ENCODE measurements at places on chromosomes 7 and 10.

GRCh38 chr7:20722941-20723340 lies 63.7 kb downstream of the SP8 start:
- DNase-seq, result no peak
- no peaks in the 10 kb centered on the region for H3K36me3 ChIP-seq
- no peak overlapping the region for H3K4me3 ChIP-seq
- H3K27me3 ChIP-seq, result no peaks in the 10 kb centered on the region
- H3K4me1 ChIP-seq, result no peaks in the 10 kb centered on the region
- H3K27ac ChIP-seq, result no peak overlapping the region

GRCh38 chr7:4797858-4798705 lies 22.7 kb downstream of the AP5Z1 start:
- no peaks in the 10 kb centered on the region for H3K36me3 ChIP-seq
- peak; percentile 10 for DNase-seq
- H3K4me3 ChIP-seq, result no peak overlapping the region
- no peaks in the 10 kb centered on the region for H3K4me1 ChIP-seq

GRCh38 chr10:61486251-61486650 lies 33.1 kb upstream of the TMEM26 start:
- H3K27me3 ChIP-seq, result no peaks in the 10 kb centered on the region
- H3K27ac ChIP-seq, result no peak overlapping the region
- no peaks in the 10 kb centered on the region for H3K4me1 ChIP-seq
- DNase-seq, result no peak
- H3K36me3 ChIP-seq, result no peaks in the 10 kb centered on the region
- no peak overlapping the region for H3K4me3 ChIP-seq

- H3K4me1 ChIP-seq, result peaks cover 3% of the 10 kb centered on the region
- peaks cover 7% of the 10 kb centered on the region for H3K36me3 ChIP-seq
- no peak for DNase-seq
- H3K27ac ChIP-seq, result no peak overlapping the region
Observed at GRCh38 chr10:99678921-99679320, 19.6 kb downstream of the ENTPD7 start.

DNA sequence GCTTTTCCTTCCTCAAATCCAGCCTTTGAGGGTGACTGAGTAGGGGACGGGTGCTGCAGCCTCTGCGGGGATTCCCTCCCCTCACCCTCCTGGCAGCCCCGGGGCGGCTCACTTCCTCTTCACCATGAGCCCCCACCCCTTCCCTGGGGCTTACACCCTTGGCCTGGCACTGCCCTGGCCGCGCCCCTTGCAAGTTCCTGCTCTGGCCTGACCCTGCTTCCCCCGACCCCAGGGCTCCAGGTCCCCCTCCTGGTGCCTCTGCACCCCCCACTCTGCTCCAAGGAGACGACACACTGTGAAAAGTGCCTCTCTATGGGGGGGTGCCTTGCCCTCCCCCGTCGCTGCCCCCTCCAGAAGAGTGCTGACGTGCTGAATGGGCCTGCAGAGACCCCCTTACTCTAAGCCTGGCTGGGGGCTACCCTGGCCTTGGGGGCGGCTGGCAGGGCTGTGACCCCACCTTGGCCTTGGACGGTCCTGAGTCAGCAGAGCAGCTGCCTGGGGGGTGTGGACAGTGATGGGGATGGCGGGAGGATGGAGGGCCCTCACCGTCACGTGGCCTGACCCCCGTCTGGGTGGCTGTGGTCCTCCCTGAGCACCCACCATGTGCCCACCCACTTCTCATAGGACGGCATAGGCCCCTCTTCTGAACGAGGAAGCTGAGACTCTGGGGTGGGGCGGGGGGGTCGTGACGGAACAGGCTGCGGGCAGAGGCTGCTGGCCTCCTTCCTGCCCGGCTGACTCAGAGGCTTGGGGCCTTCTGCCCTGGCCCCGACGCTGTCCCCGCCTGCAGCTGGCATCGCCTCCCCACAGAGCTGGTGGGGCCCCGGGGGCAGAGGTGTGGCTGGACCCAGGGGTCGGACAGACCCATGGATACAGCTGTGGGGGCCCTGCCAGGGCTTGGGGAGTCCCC lies 9.8 kb downstream of the LFNG start:
- no peaks in the 10 kb centered on the region for H3K36me3 ChIP-seq
- H3K27me3 ChIP-seq, result no peaks in the 10 kb centered on the region
- peak; percentile 69 for DNase-seq

DNA sequence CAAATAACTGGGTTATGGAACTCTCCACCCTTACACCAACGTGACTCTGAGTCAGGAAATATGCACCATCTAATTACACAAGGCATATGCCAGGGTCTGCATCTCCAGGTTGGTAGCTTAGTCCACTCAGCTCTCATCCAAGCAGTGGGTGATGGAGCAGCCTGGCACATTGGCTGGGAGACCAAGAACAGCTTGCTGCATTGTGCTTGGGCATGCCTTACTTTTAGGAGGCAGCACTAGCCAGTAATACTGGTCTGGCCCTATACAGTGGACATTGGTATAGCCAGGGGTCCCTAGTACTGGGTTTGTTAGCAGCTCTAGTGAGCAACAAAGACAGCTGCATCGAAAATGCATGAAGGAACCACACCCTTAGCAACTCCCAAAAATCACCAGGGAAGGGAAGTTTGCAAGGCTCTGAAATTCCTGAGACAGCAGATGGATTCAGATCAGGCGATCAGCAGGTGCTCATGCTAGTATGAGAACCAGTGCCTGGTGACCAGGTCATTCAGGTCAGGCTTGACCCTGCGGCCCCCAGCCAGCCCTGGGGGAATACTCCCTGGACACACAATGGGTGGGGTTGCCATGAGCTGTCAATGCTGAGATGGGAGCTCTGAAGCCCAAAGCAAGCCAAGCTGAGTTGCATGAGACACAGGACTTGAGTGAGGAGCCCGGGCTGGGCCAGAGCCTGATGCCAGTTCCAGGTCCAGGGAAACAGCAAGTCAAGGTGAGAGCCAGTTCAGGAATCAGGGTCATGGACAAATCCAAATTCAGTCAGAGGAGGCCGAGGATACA lies 217.9 kb upstream of the ZMIZ1 start:
- H3K36me3 ChIP-seq, result no peaks in the 10 kb centered on the region
- H3K4me1 ChIP-seq, result no peaks in the 10 kb centered on the region
- no peak overlapping the region for H3K4me3 ChIP-seq

- no peaks in the 10 kb centered on the region for H3K27me3 ChIP-seq
- no peaks in the 10 kb centered on the region for H3K36me3 ChIP-seq
- H3K4me3 ChIP-seq, result no peak overlapping the region
- H3K27ac ChIP-seq, result no peak overlapping the region
Observed at GRCh38 chr7:149353739-149354504, 91.9 kb downstream of the ZNF783 start.

DNA sequence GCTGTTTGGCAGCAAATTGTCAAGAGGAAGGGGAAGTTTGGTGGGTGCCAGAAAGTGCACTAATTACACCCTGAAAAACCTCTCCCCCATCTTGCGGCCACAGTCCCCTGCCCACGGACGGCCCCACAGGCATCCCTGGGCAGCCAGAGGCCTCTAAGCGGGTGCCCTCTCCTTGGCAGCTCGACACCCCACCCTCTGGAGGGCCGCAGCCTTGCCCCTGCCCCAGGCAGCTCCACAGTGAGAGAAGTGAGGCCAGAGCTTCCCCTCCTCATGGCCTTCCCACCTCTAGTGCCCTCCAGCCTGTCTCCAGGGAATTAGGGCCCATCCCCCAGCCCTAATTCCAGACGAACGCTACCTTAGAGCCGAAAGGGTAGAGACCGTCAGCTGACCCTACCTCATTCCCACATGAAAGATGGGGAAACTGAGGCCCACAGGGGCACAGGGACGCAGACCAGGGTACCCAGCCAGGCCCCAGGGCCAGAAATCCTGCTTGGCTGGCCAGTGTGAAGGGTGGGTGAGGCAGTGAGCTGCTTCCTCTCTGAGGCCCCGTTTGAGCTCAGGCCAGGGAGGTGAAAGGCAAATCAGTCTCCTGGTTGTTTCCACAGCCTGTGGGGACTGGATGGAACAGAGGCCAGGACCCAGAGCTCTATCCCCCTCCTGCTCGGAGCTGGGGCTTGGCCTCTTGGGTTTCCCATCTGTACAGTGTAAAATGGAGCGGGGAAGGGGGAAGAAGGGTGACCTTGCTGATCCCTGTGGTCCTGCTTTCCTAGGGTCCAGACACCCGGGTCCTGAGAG lies 10.0 kb downstream of the ZCCHC24 start:
- peaks cover 25% of the 10 kb centered on the region for H3K36me3 ChIP-seq
- H3K4me1 ChIP-seq, result peaks cover 77% of the 10 kb centered on the region
- H3K27me3 ChIP-seq, result no peaks in the 10 kb centered on the region
- peak overlapping the region; percentile 85 for H3K27ac ChIP-seq

GRCh38 chr10:70430493-70431445 lies 10.7 kb downstream of the NODAL start:
- peaks cover 15% of the 10 kb centered on the region for H3K4me1 ChIP-seq
- DNase-seq, result peak; percentile 99
- H3K36me3 ChIP-seq, result peaks cover 7% of the 10 kb centered on the region
- no peaks in the 10 kb centered on the region for H3K27me3 ChIP-seq
- no peak overlapping the region for H3K4me3 ChIP-seq

GRCh38 chr10:62450912-62451610 lies 76.9 kb downstream of the ZNF365 start:
- no peaks in the 10 kb centered on the region for H3K36me3 ChIP-seq
- no peaks in the 10 kb centered on the region for H3K27me3 ChIP-seq
- H3K27ac ChIP-seq, result no peak overlapping the region
- no peak for DNase-seq

- peak; percentile 97 for DNase-seq
- no peaks in the 10 kb centered on the region for H3K27me3 ChIP-seq
- H3K36me3 ChIP-seq, result no peaks in the 10 kb centered on the region
- peak overlapping the region; percentile 27 for H3K27ac ChIP-seq
Observed at GRCh38 chr7:26686448-26686981, 177.9 kb downstream of the SKAP2 start.

DNA sequence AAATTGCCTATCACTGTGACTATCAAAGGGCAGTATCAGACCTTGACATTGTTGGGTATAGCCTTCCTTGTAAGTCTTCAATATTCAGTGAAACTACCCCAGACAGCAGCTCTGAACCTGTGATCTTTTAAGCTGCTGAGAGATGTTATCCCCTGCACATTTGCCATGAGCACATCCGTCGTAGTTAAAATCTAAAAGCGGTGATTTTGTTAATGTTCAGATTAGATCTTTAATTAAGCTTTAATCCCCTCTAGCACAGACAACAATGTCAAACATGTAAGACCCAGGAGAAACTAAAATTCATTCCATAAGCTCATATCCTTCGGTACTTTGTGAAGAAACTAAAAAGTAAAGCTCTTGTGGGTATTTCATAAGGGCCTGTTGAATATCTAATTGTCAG lies 105.8 kb downstream of the MALRD1 start:
- no peak overlapping the region for H3K27ac ChIP-seq
- H3K36me3 ChIP-seq, result no peaks in the 10 kb centered on the region
- H3K4me3 ChIP-seq, result no peak overlapping the region

- H3K27ac ChIP-seq, result no peak overlapping the region
- DNase-seq, result no peak
- no peaks in the 10 kb centered on the region for H3K36me3 ChIP-seq
- H3K27me3 ChIP-seq, result no peaks in the 10 kb centered on the region
Observed at GRCh38 chr7:134030460-134030865, 96.7 kb upstream of the LRGUK start.

DNA sequence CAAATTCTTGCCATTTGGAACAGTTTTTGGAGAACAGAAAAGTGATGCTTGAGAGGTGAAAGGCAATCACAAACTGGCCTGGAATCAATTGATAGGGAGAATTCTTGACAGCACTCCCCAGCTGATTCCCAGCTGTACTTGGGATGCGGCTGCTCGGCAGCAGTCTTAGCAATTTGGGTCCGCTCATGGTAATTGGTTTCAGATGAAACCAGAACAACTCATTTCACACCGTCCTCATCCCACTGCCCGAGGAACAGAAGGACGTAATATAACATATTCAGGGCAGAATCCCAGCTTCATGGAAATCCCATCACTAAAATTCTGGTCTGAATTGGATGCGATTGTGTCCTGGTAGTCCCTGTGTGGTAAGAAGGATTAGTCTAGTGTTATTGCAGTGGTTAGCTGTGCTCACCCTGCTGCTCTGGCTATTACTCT lies 223.3 kb upstream of the FERD3L start:
- H3K36me3 ChIP-seq, result no peaks in the 10 kb centered on the region
- DNase-seq, result no peak
- no peak overlapping the region for H3K27ac ChIP-seq
- no peaks in the 10 kb centered on the region for H3K4me1 ChIP-seq
- H3K4me3 ChIP-seq, result no peak overlapping the region
- no peaks in the 10 kb centered on the region for H3K27me3 ChIP-seq

- no peaks in the 10 kb centered on the region for H3K27me3 ChIP-seq
- peak; percentile 29 for DNase-seq
- no peak overlapping the region for H3K4me3 ChIP-seq
- H3K27ac ChIP-seq, result no peak overlapping the region
Observed at GRCh38 chr10:17742918-17743317, 9.1 kb upstream of the TMEM236 start.

GRCh38 chr10:21750424-21750823 lies 216.4 kb downstream of the MLLT10 start:
- H3K36me3 ChIP-seq, result no peaks in the 10 kb centered on the region
- no peak overlapping the region for H3K4me3 ChIP-seq
- H3K4me1 ChIP-seq, result no peaks in the 10 kb centered on the region
- no peak for DNase-seq
- H3K27me3 ChIP-seq, result no peaks in the 10 kb centered on the region
- H3K27ac ChIP-seq, result no peak overlapping the region

- no peak for DNase-seq
- peaks cover 7% of the 10 kb centered on the region for H3K4me1 ChIP-seq
- H3K4me3 ChIP-seq, result peak overlapping the region; percentile 95
- H3K27ac ChIP-seq, result no peak overlapping the region
- H3K27me3 ChIP-seq, result no peaks in the 10 kb centered on the region
Observed at GRCh38 chr10:59904426-59905065, 1.8 kb downstream of the CCDC6 start.

DNA sequence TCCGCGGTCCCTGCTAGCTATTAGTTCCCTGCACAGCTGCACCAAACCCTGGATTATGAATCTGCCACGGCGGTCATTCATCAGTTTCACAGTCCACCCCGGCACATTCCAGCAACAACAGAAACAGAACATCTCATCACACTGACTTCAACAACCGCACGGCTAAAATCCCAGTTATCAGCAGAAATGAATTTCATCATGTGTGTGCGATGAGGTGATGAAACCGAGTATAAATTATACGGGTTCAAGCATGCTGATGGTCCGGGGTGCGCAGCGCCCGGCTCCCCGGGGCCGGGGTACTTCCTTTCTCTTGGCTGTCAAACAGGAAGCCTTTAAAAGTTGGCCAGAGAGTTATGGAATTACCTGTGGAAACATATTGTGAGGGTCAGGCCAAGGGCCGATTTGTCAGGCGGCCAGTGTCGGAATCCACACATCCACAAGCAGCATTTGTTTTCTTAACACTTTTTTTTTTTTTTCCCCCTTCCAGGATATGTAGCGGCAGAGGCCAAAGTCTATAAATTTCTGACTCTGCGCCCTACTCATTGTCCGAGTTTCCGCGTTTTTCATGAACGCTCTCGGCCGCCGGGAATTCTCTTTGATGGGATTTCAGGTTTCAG lies 420.9 kb upstream of the MGMT start:
- H3K4me3 ChIP-seq, result no peak overlapping the region
- DNase-seq, result peak; percentile 56
- no peaks in the 10 kb centered on the region for H3K36me3 ChIP-seq
- no peaks in the 10 kb centered on the region for H3K4me1 ChIP-seq

- no peaks in the 10 kb centered on the region for H3K36me3 ChIP-seq
- DNase-seq, result peak; percentile 77
- H3K4me3 ChIP-seq, result no peak overlapping the region
- H3K4me1 ChIP-seq, result no peaks in the 10 kb centered on the region
Observed at GRCh38 chr10:66180581-66181318, 745.1 kb upstream of the LRRTM3 start.

GRCh38 chr7:13188236-13188805 lies 500.9 kb downstream of the ARL4A start:
- DNase-seq, result no peak
- H3K27ac ChIP-seq, result no peak overlapping the region
- H3K4me1 ChIP-seq, result no peaks in the 10 kb centered on the region
- H3K27me3 ChIP-seq, result no peaks in the 10 kb centered on the region
- no peaks in the 10 kb centered on the region for H3K36me3 ChIP-seq
- H3K4me3 ChIP-seq, result no peak overlapping the region
